NCI-H1436 (cell line): ENCODE measurements at places on chromosomes 12 and 14.

GRCh38 chr12:97293541-97293940 is 169.1 kb upstream of the RMST start:
- DNase-seq, result no peak

GRCh38 chr12:106073179-106073578 is 65.6 kb downstream of the NUAK1 start:
- DNase-seq, result no peak

GRCh38 chr12:86697916-86698640 is 441.9 kb upstream of the MGAT4C start:
- no peak for DNase-seq

- no peak for DNase-seq
Measured at GRCh38 chr12:102462795-102463465, 17.4 kb downstream of the IGF1 start.

GRCh38 chr12:11916771-11917170 is 154.0 kb upstream of the BCL2L14 start:
- no peak for DNase-seq

DNA sequence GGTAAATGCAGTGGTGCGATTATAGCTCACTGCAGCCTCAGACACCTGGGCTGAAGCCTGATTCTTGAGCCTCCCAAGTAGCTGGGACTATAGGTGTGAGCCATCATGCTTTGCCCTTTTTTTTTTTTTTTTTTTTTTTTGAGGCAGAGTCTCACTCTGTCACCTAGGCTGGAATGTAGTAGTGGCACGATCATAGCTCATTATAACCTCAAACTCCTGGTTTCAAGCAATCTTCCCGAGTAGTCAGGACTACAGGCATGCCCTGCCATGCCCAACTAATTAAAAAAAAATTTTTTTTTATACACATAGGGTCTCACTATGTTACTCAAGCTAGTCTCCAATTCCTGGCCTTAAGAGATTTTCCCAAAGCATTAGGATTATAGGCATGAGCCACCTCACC is 6.9 kb downstream of the ATP2A2 start:
- DNase-seq, result no peak

- DNase-seq, result peak; percentile 83
Measured at GRCh38 chr12:55742719-55743405, at the start of gene GDF11. TSS of gene GDF11 (plus strand) at chr12:55743122. CDS start at chr12:55743317, 195 bp downstream.

DNA sequence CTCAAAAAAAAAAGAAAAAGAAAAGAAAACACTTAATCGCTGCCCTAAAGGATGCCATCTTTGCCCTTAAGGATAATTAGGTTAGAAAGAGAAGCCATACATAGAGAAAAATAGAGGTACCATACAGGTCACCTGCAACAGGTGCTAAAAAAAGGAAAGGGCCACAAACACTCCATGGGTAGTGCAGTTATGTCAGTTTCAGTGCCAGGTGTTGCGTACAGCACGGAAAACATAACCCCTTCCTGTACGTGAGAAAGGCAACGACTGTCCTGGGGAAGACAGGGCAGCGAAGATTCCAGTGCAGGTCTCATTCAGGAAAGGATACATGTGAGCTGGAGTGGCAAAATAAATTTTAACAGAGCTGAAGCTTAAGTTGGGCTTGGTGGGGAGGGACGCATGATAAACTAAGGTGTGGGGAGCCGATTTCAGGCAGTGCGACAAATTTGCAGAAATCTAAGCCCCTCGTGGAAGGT is 553 bp upstream of the DAZAP2 start:
- DNase-seq, result no peak

- DNase-seq, result no peak
Measured at GRCh38 chr12:132129007-132129406, 15.1 kb downstream of the DDX51 start.

DNA sequence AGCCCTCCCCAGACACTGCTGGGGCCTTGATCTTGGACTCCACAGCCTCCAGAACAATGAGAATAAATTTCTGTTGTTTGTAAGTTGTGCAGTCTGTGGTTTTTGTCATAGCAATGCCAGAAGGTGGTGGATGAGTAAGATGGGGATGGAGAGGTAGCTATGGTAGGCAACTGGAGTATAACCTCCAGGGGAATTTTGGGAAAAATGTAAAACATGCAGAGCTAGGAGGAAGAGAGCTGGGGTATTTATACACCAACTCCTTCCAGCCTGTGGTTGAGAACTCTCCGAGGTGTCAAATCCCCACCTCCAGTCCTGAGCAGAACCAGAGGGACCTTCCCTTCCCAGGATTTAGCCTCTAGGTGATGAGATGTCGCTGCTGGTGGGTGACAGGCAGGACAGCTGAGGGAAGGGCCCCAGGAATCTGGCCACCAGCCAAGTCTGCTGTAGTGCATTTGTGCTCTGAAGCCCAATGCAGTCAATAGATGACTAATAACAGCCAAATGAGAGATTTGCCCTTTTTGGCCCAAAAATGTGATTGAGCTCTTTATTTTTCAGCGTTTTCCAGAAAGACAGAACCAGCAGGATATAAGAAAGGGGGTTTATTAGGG is 19.1 kb upstream of the CEP170B start:
- no peak for DNase-seq

DNA sequence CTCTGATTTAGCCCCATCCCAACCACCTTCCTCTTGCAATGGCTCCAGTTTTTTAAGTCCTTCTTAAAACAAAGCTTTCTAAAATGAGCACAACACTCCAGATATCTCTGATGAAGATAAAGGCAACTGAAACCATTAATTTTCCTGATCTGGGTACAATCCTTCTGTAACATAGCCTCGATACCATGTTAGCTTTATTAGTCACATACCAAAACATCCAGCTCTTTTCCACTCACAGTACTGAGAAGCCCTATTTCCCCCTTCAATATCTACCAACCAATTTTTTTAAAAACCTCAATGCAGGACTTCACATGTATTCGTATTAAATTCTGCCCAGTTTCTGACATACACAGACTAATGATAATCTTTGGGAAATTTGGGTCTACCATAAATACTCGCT is 105.9 kb downstream of the MED13L start:
- DNase-seq, result no peak

- DNase-seq, result no peak
Measured at GRCh38 chr12:22812531-22812930, 187.6 kb downstream of the ETNK1 start.

DNA sequence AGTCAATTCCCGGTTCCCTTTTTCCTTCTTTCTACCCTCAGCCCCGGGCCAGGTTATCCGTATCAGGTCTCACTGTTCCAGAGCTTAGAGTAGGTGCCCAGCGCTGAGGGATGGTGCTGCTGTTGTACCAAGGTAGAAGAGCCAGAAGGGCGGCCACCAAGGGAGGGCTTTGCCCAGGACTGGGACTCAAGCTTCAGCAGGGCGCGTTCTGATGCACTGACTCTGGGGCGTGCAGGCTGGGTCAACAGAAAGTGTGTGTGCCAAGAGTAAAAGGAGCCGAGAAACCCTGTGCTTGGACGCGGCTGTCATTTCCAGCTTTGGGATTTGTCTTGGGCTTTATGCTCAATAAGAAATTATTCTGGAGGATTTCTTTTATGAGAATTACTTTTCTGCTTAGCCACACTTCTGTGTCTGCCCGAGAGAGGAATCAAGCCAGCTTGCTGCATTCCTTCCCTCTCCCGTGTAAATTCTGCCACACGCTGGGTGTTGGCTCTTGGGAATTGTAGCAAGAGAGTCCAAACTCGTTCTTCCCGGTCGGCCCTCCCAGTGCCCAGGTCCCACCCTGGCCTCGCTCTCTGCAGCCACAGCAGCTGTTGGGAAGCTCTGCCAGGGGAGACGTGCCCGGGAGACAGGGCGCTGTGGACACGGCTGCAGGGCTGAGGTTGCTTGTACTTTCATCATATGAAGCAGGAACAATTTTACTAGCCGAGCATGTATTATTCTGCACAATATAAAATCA is 98.0 kb downstream of the FBXL14 start:
- DNase-seq, result no peak

DNA sequence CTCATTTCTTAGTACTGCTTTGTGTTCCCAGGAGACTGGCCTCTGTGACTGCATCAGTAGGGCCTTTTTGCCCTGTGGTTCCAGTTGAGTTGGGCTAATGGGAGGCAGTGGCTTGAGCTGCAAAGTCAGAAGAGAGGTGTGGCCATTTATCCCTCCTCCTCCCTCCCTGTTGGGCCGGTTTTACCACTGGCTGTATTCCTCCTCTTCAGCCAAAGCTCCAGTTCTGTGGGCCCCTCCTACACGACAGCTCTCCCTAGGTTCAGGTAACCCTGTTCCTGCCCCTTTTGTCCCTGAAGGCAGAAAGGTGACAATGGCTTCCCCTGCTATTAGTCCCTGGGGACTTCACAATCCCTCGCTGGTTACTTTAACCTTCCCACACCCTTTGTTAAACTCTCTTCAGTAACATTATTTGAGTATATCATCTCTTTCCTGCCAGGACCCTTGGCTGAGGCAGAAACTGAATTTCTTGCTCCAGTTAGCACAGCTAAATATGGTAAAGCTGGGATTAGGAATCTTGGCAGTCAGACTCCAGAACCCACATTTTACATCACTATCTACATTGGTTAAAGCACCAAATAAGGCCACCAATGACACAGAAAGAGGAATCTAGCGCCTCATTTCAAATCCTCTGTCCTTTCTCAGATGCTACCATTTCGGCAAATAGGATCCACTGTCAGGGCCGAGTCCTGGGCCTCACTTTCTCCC is 121.9 kb upstream of the SLC35F4 start:
- DNase-seq, result no peak
